ENCODE measurements at places on chromosomes 11 and 22.
A peak's percentile ranks its signal among the peaks of the same experiment; 100 is the strongest.

DNA sequence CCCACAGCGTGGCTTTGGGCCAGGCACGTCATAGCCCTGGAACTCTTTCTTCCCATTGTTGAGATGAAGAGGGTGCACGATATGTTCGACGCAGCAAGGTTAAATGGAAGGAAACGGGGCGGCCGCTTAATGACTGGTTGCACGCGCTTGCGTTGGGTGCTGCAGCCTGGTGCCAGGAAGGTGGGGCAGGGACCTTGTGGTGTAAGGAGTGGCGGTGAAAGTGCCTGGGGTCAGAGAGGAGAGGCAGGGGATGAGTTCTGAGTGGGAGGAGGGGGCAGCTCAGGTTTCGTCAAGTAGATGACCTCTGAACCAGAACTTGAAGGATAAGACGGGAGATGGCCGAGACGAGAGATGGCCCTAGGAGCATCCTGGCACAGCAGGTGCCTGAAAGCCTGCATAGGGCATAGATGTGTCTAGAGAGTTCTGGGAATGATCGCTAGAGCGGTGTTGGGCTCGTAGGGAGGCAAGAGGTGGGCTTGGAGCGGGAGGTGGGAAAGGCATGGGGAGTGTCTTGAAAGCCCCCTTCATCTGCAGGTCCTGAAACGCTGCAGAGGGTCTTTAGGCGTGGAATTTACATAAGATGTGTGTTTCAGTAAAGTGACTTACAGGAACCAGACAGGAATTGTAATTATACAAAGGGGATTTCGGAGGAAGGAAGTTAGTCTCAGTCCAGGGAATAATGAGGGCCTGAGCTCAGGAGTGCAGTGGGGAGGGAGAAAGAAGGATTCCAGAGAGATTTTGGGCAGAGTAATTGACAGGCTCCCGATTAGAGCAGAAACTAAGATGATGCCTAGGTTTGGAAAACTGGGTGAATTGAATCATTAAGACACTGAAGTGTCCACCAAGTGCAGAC is 43.2 kb upstream of the CLDN5 start:
- no peak for DNase-seq

DNA sequence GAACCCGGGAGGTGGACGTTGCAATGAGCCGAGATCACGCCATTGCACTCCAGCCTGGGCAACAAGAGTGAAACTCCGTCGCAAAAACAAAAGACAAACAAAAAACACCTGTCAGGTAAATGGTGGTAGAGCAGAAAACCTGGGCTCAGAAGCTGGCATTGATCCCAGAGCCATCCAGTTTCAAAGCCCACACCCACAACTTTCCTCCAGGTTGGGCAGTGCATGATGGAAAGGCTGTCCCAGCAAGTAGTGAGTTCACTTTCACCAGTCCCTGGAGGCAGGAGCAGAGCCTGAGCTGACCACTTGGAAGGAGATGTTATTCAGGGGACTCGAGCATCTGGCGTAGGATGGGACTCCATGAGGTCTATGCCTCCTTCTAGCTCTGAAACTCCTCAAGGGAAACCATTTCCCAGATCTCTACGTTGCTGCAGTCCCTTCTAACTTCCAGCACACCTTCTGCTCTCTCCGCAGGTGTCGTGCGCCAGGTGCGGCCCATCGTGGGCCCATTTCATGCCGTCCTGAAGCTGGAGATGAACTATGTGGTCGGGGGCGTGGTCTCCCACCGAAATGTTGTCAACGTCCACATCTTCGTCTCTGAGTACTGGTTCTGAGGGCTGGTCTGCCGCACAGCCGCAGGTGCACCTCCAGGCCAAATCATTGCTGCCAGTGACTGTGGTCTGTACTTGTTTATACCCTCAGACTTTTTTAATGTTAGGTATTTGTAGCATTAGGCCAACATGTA is 71.6 kb upstream of the ATXN10 start:
- no peak for DNase-seq

DNA sequence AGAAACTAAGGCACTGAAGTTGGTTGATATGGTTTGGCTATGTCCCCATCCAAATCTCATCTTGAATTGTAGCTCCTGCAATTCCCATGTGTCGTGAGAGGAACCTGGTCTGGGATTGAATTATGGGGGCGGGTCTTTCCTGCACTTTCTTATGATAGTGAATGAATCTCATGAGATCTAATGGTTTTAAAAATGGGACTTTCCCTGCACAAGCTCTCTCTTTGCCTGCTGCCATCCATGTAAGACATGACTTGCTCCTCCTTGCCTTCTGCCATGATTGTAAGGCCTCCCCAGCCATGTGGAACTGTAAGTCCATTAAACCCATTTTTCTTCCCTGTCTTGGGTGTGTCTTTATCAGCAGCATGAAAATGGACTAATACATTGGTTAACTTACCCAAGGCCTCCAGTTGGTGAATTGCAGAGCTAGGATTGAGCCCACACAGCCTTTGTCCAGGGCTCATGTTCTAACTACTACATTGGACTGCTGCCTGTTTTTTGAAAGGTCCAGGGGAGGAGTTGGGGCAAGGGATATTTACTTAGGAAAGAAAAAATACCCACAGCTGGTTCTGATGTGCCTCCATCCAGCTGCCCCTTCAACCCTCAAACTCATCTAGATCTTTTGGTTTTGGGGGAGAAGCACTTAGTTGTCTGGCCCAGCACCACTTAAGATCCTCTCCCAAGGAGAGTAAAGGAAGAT is 107.8 kb upstream of the NAV2 start:
- no peak for DNase-seq

DNA sequence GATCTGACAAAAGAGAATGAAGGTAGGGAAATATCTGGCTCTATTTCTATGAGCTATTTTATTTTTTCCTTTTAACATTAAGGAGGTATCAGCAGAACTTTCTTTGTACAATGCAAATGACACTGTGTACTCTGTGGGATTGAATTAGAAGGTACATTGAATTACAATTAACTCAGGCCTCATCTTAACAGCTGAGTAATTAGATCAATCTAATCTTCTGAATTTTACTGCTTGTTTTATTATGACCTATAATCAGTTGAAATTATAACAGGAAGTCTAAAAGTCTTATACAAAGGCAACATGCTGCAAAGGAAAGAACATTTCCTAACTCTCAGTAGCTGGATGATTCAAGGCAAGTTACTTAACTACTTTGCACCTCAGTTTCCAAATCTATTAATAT is 69.8 kb downstream of the RELT start:
- DNase-seq: no peak

- DNase-seq: no peak
Measured at GRCh38 chr11:120394119-120394518, 57.9 kb downstream of the ARHGEF12 start.

DNA sequence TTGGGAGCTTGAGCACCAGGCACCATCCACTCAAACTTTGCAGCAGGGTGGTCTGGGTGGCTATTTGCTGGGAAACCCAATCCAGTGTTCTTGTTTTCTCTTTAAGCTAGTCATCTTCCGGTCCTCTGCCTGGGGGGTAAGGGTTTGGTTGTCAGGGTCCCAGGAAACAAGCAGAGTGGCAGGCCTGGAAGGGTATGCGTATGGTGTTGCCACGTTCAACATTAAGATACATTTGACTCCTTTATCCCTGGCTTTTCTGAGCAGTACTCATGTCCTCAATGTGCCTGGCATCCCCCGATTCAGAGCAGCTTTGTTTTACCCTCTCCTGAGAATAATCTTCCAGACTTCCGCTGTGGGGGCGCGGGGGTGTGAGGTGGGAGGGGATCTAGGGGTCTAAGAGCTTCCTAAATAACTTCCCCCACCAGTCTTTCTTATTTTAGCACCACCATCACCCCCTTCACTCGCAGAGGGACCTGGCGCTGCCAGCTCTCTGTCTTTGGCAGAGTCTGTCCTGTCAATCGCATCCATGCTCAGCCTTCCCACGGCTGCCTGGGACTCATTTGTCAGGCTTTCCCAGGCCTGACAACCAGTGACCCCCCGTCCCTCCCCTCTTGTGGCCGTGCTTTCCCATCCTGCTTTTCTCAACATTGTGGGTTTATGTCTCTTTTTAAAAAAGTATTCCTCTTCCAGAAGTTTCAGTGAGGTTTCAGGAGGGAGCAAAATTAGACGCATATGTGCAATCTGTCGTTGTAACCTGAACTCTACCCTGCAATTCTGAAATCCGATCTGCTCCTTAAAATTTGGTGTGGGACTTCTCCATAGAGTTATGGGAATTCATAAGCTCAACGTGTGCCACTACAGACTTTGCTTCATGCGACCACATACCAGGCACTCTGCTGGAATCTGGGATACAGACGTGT is 27.0 kb upstream of the RBFOX2 start:
- peak; percentile 62 for DNase-seq

DNA sequence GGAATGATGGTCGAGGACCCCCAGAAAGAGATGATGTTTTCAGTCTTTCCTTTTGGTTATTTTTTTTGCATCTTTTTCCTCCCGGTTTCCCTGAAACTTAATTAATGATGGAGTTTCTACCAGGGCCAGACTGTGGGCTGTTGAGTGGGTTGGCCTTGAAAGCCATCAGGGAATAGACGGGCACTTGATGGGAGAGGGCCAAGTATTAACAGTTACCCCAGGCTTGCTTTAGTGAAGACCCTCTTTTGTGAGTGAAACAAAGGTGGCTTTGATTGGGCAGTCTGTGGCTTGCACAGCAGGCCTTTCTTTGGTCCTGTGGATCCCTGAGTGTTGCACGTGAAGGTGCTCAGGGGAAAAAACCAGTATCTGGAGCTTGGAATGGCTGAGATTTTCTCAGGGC is 56.9 kb downstream of the AMOTL1 start:
- DNase-seq: no peak

DNA sequence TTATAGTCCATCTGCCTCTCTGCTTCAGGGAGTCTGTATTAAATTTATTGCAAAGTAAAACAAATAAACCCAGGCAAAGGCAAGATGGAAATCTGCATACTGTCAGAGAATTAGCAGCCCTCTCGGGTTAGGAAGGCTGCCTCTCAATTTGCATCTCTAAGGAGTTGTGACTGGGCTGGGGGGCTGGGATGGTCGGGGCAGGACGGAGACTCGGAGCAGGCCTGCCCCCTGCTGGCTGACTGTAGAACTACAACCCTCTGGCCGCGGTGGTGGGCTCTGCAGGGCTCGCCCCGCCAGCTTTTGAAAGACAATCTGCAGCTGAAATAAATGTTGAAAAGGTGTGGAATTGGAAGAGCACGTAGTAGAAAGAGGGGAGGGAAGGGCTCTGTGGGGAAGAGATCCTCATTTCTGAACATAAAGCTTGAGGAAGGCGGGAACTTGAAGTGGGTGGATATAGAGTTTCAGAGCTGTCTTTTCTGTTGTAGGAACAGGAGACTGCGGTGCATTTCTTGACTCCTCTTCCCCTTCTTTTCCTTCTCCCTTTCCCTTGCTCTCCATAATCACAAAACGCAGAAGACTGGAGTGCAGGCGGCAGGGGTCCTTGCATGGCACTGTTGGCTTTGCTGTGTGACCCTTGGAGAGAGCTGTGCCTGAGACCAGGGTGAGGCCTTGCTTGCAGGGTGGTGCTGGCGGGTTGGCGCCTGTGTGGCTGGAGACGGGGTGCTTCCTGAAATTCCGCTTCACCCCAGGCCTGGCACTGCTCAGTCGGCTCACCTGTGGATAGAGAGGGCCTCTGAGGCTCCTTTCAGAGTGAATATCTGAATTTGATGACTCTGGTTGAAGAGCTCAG is 22.6 kb upstream of the PKNOX2 start:
- DNase-seq: peak; percentile 62

- DNase-seq: no peak
Measured at GRCh38 chr11:12434325-12434654, 56.9 kb downstream of the PARVA start.

GRCh38 chr22:36449596-36450175 is 31.8 kb downstream of the TXN2 start:
- no peak for DNase-seq

DNA sequence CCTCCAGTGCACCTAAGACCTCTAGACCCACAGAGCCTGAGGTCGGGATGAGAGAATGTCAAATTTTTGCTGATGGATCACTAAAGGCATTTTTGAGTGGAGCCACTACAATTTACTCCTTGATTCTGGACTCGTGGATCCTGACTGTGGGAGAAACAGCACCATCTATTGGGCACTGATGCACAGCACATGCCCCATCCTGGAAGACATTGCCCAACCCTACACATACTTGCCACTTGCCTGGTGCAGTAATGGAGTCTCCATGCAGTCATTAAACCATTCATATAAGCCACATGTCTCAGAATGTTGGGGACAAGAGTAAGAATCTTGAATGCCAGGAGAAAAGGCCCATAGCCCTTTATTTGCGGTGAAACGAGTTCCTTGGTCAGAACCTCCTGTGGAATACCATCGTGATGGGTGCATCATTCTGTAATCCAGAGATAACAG is 103.9 kb downstream of the GGTLC2 start:
- DNase-seq: peak; percentile 41

DNA sequence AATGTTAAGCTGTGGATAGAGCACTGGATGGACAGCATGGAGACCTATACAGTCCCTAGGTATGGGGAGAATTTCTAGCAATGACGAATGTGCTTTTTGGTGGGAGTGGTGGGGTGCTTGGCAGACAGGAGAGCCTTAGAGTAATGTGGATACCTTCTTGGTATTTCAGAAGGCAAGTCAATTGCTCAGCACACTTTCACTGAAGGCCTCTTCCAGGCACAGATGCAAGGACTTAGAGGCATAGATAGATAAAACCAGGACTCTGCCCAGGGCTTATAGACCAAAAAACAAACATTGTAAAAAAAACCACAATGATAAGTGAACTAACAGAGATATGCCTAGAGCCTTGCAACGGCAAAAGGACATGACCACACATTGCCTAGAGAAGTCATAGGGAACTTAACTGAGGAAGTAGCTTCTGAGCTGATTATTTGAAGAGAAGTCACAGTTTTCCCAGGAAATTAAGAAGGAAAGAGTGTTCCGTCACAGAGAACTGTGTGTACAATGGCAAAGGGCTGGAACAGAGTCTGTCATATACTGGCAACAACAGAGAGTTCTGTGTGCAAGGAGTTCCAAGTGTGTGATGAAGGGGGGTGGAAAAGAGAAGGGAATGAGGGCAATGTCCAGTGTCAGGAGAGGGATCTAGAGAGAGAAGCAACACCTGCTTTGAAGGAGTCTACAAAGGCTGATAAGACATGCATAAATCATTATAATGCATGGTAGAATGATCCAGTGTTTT is 65.9 kb upstream of the PICALM start:
- no peak for DNase-seq
